SJSA1 (cell line): ENCODE measurements at places on chromosomes 5 and 9. TPM values are rescaled to one million over a fixed set of nuclear protein-coding genes. Genes with fewer than 3 reads are reported as not detected.
A peak's percentile ranks its signal among the peaks of the same experiment; 100 is the strongest.

DNA sequence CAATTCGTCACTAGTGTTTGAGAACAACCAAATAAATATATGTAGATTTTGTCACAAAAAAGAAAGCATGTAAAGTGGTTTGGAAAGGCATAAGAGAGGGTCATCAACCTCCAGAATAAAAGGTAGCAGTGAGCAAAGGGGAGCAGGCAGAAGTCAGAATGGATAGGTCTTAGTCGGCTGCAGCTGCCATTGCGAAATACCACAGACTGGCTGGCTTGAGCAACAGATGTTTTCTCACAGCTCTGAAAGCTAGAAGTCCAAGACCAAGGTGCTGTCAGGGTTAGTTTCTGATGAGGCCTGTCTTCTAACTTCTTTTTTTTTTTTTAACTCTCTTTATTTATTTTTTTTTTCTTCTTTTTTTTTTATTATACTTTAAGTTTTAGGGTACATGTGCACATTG, 208.1 kb upstream of the PIK3R1 start:
- DNase-seq: no peak

GRCh38 chr5:171310212-171310818, 1.3 kb downstream of the TLX3 start:
- no peak for DNase-seq

DNA sequence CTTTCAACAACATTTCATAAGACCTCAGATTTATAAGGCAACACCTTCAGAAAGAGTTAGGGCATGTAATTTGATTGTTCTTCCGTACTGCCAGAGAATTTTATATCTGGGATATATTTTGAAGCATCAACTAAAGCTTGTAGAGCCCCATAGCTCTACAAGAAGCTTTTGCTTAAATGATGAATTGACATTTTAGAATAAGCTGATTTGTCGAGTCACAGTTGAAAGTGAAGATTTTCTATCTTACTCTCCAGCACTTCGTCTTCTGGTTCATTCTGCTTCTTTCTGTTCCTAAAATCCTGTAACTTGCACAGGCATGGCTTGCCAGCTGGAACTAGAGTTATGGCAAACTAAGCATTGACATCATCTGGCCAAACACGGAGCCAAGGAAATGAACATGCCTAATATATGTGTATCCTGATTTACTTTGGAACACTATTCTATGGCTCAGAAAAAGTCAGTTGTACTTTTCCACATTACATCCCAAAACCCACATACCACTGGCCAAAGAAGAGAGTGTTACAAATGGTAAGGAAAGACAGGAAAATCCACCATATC, 68.6 kb upstream of the MAST4 start:
- DNase-seq: no peak

DNA sequence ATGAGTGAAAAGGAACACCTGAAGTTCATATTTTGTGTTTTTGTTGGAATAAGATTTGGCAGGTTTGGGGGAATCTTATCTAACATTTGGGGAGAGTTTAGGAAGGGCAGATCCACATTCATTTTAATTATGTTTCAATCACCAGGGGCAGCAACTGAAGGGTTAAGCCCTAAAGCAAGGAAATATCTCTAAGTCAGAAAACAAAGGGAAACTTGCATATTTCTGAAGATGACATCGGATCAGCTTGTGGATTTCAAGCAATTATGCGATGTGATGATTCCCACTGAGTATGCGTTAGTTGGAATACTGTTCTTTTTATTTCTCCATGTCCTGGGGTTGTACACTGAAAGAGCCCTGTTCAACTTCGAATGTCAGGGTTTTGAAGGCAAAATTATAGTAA, 59.8 kb upstream of the NFIB start:
- no peak for DNase-seq

DNA sequence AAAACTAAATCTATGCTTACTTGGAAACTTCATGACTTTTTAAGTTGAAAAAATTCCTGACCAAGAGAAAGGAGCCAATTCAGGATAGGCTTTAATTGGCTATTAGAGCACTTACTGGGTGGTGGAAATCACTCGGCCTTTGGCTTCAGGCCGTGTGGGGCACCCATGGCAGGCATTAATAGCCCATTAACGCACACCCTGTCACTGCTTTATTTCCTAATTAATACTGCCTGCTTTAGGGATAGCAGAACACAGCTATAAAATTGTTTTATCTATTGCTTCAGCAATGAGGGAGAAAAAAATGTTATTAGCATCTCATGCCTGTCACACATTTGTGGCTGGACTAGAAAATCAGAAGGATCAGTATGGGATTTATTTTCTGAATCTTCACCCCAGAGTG, 58.1 kb downstream of the PSAT1 start:
- DNase-seq: no peak

DNA sequence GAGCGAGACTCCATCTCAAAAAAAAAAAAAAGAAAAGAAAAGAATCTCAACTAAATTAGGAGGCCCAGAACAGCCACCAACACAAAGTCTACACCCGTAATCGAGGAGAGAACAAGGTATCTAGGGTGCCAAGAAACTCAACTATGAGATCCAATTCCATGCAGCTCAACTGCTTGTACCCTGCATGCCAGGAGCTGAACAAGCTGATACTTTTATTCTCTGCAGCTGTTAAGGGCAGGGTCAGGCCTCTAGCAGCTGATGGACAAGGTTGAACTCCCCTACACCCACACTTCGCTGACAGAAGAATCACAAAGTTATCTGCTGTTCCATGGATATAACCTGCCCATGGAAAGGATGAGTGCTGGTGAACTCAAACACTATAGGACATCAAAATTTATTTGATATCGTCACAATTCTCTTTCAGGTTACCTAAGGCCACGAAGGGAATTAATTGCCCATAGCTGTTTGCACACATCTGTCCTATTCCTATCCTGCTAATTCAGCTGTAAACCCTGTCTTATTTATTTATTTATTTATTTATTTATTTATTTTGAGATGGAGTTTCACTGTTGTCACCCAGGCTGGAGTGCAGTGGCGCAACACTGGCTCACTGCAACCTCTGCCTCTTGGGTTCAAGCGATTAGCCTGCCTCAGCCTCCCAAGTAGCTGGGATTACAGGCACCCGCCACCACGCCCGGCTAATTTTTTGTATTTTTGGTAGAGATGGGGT, 20.7 kb downstream of the UBAP2 start:
- DNase-seq: no peak

GRCh38 chr5:75336615-75337336, at the start of gene HMGCR:
Gene HMGCR (plus strand): TSS chr5:75337220. CDS start chr5:75342606, 5,386 bp downstream.
- DNase-seq: peak; percentile 99

DNA sequence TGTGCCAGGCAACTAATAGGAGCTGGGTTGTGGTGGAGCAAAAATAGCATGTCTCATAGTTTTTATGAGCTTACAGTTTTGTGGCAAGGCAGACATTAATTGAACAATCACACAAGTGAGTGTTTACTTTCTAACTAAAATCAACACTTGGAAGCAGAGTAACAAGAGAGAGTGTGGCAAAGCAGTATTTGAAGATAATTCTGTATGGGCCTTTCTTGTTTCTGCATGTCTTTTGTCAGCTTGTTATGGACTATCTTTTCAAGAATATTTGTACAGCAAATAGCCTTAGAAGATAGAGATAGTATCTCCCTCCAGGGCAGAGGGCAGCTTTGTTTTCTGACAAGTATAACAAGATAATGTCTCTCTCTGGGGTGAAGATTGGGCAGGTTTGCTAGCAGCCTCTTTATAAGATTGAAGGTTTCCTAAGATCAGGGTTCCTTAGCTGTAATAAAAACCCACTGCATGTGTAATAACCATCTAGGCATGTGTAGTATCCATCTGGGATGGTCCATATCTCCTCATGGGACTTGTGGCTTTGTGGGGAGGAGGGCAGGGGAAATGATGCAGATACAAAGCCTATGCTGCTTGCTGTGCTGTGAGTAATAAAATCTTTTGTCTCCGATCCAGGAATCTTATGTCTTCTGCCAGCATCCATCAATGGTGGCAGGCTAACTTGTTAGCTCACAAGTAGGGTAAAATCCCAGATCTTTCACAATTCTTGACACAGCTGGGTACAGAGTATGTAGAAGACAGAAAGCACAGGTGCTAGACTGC, 479.9 kb downstream of the KDM4C start:
- no peak for DNase-seq

- DNase-seq: no peak
Measured at GRCh38 chr5:75667586-75667985, 49.7 kb downstream of the POC5 start.

DNA sequence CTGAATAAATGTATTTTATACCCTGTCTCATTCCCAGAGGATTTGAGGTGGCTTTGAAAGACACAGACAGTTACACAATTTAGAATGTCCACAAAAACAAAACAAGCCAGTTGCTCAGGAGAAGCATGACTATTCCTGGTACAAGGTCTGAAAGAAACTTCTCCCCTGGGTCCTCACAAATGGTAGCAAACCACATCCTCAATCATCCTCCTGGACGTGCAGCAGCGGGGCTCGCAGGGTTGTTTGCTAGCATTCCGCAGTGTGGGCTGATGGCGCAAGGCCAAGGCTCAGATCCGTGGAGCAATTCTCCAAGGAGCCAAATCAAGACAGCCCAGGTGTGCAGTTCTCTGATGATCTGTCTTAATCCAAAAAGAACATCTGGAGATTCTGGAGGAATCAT, 210.3 kb downstream of the ACTL7B start:
- DNase-seq: no peak

- DNase-seq: no peak
Measured at GRCh38 chr5:178115814-178116142, 2.4 kb downstream of the N4BP3 start.

GRCh38 chr9:71990466-71990865, 69.9 kb downstream of the C9orf57 start:
- DNase-seq: no peak

- DNase-seq: no peak
Measured at GRCh38 chr9:75918154-75918553, 27.7 kb downstream of the PCSK5 start.

- DNase-seq: no peak
Measured at GRCh38 chr5:94471521-94471920, 146.9 kb downstream of the KIAA0825 start.

DNA sequence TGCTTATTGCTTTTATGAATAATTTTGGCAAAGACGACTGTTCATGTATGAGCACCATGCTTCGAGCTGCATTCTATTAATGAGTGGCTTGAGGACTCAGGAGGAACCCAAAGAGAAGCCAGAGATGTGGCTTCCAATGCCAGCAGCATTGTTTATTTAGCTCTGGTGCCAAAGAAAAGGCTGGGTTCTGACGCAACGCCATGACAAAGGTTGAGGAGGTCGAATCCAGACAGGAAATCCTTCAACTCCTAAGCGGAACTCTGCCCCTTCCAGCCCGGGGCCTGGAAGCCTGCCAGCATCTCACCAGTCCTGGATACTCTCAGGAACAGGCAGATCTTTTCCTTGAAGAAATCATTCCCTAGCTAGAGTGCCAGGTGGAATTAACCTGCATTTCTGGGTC, 104.4 kb downstream of the ARHGAP26 start:
- peak; percentile 59 for DNase-seq

DNA sequence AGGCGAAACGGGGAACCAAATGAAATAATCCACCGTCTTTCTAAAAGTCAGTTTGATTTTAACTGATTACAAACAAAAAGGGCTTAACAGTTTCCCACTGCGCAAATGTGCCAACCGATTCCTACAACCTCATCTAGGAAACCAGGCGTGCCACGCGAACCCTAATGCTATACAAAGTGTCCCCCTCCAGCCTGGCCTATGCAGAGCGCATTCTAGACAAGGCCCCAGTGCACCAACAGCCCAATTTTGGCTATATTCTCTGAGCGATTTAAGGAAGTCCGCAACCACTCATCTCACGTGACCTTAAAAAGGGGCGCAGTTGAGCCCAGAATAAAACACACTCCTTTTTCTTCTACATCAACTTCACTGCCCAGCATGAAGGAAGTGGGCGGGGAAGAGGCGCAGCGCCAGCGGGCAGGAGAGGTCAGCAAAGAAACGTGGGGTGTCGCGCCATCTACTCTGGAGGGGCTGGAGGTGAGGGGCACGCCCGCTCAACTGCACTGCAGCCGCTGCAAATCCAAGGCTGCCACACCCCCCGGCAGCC, 779 bp downstream of the FAM13B start:
- no peak for DNase-seq

- DNase-seq: no peak
Measured at GRCh38 chr9:101226803-101227202, 158.0 kb downstream of the BAAT start.

- no peak for DNase-seq
Measured at GRCh38 chr9:112861638-112862555, 28.8 kb downstream of the SLC46A2 start.

DNA sequence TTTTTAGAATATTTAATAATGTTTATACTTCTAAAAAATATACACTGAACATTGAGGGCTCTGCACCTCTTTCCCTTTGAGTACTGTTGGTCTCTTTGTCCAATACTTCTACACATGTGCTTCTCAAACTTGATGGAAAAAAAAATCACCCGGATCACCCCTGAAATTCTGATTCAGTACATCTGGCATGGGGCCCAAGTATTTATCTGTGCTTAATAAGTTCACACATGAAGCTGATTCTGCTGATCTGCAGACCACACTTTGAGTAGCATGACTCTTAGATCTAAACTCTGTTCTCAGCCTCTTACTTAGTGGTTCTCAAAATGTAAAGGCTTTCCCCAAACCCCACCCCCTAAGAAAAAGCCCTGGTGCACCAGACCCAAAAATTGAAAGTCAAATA, 12.0 kb downstream of the RUSC2 start:
- DNase-seq: no peak

DNA sequence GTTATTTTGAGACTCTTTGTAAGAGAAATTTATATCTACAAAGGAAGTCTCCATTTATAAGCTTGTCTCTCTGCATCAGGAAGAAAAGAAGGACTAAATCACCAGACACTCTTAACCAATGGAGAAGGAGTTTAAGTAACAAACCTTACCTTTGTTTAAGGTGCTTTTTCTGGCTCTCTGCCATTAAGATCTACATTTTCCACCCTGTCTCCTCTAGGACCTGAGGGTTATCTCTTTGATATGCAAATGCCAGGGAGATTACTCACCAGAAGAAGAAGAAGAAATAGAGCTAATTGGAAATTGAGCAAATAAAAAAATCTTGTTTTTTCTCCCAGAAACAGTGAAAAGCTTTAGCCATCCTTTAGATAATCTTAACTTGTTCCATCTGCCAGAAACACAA, 60.9 kb downstream of the CDKN2A start:
- DNase-seq: no peak

Gene SLC25A2
- total RNA-seq: 0.11 and 0.75 TPM in 2 replicates

Gene STPG3
- total RNA-seq: not detected in 2 replicates

Gene RNF180
- 0.79 TPM in 1 of 2 replicates, not detected in the other for total RNA-seq

Gene INSL4
- total RNA-seq: 0.81 TPM in 1 of 2 replicates, not detected in the other

Gene PRR7
- 7.4 and 12.6 TPM in 2 replicates for total RNA-seq

Gene SOX30
- total RNA-seq: 2.7 and 5.8 TPM in 2 replicates

Gene OR13J1
- not detected in 2 replicates for total RNA-seq
